Ovary (tissue), 10 donors: ENCODE measurements at places on chromosomes 7 and 10.

DNA sequence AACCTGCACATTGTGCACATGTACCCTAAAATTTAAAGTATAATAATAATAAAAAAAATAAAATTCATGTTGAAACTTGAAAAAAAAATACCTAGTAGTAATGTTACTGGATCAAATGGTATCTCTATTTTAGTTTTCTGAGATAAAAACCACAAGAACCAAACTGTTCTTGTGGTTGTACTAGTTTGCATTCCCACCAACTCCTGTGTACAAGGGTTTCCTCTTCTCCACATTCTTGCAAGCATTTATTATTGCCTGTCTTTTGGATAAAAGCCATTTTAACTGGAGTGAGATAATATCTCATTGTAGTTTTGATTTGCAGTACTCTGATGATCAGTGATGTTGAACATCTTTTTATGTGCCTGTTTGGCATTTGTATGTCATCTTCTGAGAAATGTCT is 177.7 kb downstream of the KIF20B start:
- no peak for DNase-seq

GRCh38 chr10:103470761-103471653 is 8.0 kb downstream of the CALHM3 start:
- DNase-seq, result no peak

- no peak for DNase-seq
These were observed 147.5 kb downstream of the RAB11FIP2 start for GRCh38 chr10:117899181-117899683.

- no peak for DNase-seq
These were observed 30.2 kb downstream of the MET start for GRCh38 chr7:116702046-116702785.

DNA sequence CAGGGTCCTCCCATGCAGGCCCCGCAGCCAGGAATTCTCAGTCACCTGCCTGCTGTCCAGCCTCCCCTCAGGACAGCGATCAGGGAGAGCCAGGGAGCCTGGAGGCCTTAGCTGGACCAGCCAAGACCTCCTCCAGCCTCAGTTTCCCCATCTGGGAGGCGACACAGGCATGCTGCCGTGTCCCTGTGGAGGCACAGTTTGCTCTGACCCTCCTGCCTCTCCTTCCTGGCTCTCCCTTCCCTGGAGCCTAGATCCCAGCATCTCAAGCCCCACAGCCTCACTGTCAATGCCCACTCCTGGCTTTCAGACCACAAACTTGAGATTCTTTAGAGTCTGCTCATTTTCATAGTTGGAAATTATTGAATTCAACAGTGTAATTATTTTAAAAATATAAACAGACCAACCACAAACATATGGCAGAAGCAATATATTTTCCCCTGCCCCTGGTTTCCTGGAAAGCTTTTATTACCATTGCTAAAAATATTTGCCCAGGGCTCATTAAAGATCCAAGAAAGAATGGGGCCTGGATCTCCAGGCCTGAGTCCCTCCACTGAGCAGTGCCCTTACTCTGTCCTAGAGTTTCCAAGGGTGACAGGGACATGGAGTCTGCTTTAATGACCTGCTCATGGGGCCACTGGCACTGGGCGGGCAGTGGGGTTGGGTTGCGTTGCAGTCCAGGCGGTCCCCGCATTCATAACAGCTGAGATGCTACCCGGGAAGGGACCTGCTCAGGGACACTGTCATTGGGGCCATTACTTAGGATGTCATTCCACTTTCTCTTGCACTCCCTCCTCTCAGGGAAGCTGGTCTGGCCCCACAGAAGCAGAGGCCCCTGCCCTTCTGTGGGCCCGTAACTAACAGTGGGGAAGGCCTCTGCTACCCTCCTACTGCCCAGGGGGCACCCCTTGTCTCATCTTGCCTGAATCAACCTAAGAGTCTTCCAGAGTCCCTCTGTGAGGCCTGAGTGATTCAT is 81.6 kb upstream of the CHST15 start:
- DNase-seq, result no peak

DNA sequence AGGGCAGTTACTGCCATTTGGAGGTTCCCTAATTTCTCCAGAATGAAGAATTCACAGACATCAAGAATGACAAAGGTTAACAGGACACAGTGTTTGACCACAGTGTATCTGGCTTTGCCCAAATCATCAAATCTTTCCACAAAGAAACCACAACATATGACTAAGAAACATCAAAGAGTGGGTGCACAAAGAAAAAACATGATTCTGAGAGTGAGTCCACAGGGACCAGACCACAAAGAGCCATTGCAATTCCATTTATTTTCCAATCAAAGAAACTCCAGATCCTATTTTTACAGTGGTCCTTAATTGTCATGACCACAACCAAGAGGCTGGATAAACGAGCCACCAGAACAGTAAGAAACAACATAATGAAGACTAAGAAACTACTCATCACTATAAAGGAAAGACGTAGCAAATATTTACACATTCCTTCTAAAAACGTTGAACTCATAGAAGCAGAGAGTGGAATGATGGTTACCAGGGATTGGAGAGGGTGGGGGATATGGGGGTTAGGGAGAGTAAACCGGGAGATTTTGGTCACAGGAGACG is 286.5 kb downstream of the DOCK4 start:
- no peak for DNase-seq

DNA sequence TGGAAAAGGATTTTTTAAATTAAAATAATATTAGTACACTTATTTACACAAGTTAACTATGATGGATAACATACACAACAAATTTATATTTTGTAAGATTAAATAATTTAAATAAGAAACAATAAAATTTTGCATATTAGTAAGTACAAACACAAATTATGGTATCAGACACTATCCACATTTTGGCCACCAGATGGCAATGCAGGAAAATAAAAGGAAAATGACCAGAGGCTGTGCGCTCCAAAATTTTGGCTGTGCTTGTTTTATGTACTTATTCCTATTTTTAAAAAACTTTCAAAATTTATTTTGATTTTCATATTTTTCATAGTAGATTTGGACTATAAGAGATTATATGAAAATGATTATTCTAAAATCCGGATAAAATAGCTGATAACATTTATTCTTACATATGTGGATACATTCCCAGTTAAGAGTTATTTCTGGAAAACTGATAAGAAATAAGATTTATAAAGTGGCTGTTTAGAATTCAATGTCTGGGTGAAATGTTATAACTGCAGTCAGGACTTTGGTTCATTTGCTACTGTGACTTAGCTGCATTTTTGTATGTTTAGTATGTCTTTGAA is 274.7 kb upstream of the HGF start:
- no peak for DNase-seq

- DNase-seq, result no peak
These were observed 69.0 kb upstream of the PDCD4 start for GRCh38 chr10:110802551-110803238.

DNA sequence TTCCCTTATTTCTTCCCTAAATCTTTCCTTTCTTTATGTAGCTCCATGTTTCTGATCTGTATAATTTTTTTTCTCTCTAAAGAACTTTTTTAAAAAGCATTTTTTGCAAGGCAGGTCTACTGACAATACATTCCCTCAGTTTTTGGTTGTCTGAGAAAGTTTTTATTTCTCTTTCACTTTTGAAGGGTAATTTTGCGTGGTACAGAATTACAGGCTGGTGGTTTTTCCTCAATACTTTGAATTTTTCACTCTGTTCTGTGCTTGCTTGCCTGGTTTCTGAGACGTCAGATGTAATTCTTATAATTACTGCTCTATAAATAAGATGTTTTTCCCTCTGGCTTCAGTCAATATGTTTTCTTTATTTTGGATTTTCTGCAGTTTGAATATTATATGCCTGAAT is 205.4 kb upstream of the VSTM2A start:
- DNase-seq, result no peak

- DNase-seq, result no peak
These were observed 176.7 kb upstream of the PPP2R2D start for GRCh38 chr10:131724169-131724545.

DNA sequence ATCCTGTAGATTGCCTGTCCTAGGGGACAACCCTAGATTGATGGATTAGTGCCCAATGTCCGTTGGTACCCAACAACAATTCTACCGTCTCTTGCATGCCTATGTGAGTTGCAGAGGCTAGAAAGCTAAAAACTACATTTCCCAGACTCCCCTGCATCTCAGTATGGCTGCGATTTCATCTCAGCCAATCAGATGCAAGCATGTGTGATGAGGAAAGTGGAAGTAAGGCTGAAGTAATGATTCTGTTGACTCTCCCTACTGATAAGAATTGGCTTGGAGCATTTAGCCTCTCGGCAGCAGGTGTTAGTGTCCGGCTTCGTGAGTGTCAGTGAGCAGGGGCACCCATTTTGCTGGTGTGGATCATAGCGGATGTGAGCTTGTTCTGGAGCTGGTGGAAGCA is 171.9 kb downstream of the FGFR2 start:
- DNase-seq, result no peak

DNA sequence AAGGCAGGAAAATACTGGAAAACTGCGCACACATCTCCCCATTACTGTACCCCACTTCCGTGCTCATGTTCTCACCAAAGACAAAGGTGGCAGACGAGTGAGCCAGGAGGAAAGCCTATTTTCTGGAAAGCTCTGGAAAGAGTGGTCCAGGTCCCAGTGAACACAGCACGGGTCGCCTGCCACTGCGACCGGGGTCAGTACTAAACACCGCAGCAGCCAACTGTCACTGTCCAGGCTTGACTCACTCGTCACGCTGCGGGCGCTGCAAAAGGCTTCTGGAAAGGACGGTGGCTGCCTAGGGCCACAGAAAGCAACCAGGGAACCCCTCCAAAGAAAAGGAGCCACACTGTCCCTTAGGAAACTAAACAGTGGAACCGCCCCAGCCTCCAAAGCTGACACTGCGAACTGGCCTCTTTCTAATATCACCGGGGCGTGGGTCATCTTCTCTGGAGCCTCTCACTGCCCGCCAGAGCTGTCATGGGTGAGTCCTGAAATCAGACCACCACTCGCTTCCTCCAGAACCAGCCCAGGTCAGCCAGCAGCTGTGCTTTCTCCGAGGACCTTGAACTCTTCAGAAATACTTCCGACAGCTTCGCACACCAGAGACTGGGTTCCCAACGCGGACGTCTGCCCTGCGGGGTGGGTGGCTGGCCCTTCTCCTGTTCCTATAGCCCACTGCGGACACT is 4.0 kb downstream of the RADIL start:
- DNase-seq, result no peak

DNA sequence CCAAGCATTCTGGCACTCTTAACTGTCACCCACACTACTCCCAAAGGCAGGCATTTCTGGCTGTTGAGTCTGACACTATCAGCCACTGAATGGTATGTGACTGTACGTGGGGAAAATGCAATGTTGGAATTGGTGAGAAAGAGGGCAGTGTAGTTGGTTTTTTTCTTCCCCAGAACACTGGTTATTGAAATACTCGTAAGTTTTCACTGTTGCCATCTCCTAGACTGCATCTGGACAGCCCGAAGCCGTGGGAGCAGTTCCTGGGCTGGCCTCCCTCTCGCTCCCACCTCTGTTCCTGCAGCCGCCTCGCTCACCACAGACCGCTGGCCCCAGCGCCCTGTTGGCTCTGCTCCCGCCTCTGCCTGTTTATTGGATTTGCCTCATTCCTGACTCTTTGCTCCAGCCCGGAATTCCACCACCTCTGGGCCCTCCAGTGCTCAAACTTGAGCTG is 5.7 kb downstream of the PLCE1 start:
- peak; percentile 76 for DNase-seq

DNA sequence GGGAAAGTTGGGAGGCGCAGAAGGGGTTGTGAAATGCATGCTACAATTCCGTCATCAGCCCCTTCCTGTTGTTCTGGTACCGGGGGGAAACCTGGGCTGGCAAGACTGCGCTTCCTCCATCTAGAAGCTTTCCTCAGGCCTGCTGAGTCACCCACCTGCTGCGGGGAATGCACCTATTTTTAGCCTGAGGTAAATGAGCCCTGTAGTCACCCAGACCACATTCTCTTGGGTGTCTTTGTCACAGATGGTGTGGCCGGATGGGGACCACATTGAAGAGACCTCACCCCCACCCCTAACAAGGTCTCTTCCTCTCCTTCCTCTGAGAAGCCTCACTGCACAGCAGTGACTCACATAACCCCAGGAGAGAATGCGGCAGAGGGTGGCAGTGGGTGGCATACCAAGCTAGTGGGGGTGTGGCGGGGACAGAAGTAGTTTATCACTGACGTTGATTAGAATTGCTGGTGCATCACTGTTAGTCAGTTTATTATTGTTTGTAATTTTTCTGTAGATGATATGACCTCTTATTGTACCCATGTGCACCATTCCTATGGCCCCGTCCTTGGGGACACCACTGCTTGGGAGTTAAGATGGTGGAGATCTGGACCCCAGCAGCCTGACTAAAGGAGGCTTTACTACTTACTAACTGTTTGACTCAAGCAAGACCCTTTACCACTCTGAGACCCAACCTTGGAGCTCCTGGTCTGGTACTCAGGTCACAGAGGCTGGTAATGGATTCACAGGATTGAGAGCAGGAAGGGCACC is 83.0 kb upstream of the DUSP5 start:
- no peak for DNase-seq
